ENCODE measurements at places on chromosomes 5 and 9. TPM values are rescaled to one million over a fixed set of nuclear protein-coding genes. Genes with fewer than 3 reads are reported as not detected.

The AHRR gene
- total RNA-seq, result 6.7 TPM

The OMD gene
- total RNA-seq, result 20.5 TPM

The FOXD1 gene
- total RNA-seq, result 0.58 TPM

The LCN15 gene
- not detected for total RNA-seq

The GABRA1 gene
- total RNA-seq, result 0.21 TPM

The PLEKHG4B gene
- total RNA-seq, result 3.7 TPM

The SOX30 gene
- total RNA-seq, result not detected

The TLR4 gene
- total RNA-seq, result 24.1 TPM

The PDZD2 gene
- 8.1 TPM for total RNA-seq

The TUSC1 gene
- total RNA-seq, result 9.0 TPM

- DNase-seq, result no peak
These were observed 8.4 kb downstream of the PTGES2 start for GRCh38 chr9:128118971-128119665.

DNA sequence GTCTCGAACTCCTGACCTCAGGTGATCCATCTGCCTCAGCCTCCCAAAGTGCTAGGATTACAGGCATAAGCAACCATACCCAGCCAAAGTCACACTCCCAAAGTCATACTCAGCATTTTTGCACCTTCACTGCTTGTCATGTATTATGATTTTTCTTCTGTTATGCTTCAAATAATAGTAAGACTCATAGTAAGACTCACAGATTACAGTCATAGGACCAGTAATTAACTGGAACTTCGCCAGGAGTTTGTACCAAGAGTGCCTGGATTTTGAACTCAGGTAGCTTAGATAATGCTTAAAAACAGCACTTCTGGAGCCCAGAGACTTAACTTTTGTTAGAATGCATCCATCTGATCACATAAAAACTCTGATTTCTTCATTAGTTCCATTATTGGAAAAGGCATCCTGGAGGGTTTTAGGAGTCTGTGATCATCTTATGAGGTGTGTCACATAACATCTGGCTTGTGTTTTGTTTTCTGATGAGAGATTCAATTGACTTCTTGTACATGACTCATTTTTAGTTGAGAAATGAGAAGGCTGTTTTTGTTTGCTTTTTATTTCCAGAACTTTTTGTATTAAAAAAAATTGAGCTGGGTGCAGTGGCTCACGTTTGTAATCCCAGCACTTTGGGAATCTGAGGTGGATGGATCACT is 131.5 kb downstream of the ADAMTS19 start:
- no peak for DNase-seq

DNA sequence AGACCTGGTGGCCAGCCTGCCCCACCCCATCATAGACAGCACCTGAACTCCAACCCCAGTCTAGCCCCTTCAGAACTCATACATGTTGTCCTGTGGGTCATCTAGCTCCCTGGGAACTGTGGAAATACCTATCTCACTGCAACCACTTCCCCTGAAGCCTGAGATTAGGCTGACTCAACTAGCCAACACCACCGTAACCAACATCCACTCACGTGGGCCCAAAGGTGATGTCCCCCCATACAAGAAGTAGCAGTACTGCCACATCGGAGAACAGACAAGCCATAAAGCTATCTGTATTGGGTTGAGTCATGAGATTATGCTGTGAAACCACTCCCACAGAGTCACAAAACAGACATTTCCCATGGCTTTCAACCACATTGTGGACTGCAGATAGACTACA is 46.6 kb downstream of the OSMR start:
- no peak for DNase-seq

DNA sequence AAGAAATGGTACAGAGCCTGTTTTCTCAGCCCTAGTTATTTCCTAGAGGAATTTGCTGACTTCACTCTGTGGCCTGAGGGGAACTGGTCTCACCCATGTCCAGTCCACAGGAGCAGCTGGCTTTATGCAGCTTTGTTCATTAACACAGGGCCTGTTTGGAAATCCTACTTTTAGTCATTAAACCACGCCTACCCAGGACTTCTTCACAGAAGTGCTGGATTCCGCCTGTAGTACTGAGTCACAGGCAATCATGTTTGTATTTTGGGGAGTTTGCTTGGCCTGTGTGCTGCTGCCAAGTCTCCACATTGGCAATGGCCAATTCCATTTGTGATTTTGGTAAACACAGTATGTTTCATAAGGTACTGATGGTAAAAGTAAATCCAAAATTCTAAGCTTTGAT is 52.8 kb downstream of the CTNND2 start:
- DNase-seq, result no peak

GRCh38 chr9:134050726-134051125 is 17.1 kb downstream of the BRD3 start:
- no peak for DNase-seq

- peak; percentile 51 for DNase-seq
These were observed 65.4 kb upstream of the ARAP3 start for GRCh38 chr5:141747152-141748141.

DNA sequence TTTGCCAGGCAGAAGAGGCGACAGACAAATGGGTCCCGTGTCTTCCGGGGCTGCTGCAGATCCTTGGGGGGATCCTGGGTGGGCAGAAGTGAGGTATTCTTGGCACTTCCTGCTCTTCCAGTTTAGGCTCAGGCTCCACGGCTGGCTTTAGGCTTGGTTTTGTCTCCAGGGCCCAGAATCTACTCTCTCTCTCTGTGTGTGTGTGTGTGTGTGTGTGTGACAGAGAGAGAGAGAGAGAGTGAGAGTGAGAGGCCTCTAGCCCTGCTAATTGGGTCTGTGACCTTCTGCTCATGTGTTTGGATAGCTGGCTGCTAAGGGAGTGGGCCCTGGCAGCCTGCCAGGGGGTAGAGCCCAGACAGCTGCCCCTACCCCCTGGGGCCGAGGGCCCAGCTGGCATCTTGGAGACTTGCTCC is 39.3 kb downstream of the CRB2 start:
- no peak for DNase-seq

- DNase-seq, result no peak
These were observed 18.0 kb downstream of the IL9 start for GRCh38 chr5:135877570-135878155.

- DNase-seq, result no peak
These were observed 116.6 kb upstream of the VCAN start for GRCh38 chr5:83354958-83355357.

DNA sequence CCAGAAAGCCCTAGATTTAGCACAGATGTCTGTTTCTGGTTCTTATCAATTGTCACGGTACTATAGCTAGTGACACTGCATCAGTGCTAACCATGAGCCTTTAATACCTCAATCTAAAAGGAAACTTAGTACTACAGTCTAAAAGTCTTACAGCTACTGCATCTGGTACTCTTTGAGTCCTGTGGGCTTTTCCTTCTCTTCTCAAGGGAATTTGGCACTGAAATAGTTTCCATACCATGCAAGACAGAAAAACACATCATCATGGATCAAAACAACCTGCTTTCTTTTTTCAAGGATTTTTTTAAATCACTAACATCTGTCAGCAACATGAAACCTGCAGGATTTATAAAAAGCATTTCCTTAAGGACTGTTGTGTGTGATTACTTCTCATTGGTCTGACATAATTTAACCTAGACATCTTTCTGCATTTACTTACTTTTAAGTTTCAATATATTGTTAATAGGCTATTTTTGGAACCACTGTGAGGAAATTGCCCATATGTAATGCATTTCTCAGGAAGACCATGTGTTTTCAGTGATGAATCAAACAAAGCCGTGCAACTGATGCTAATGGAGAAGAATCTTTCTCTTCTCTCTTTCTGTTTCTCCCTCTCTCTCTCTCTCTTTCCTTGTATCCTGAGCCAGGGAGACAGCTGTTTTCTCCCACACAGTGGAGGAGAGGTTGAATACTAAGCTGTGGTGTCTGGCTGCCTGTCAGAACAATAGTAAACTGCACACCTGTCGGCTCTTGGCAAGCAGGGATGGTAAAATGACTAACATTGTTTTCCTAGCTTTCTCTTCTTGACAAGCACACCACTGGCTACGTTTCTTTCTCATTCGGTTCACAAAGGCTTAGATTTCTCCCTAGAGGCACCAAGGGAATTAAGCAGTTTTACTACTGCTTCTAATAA is 273.4 kb downstream of the CSNK1G3 start:
- peak; percentile 71 for DNase-seq

GRCh38 chr9:656926-657568 is 184.4 kb upstream of the DMRT1 start:
- no peak for DNase-seq

- no peak for DNase-seq
These were observed 3.3 kb downstream of the ACSL6 start for GRCh38 chr5:132008163-132008473.

GRCh38 chr5:123448017-123448617 is 24.9 kb upstream of the CEP120 start:
- no peak for DNase-seq

DNA sequence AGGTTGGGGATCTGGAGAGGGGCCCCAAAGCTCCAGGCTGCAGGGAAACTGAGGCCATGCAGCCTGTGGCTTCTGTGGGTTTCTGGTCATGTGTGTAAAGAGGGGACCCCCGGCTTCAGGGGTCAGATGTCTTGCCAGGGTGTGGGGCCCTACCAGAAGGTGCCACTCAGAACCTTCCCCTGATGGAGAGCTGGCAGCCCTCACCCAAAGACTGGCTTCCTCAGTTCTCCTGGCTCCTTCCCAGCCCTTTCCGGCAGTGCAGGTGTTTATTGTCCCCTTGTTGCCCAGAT is 11.6 kb upstream of the LAMC3 start:
- DNase-seq, result no peak

GRCh38 chr9:134475011-134475790 is 148.9 kb downstream of the RXRA start:
- DNase-seq, result peak; percentile 75

GRCh38 chr9:130201974-130202373 is 29.8 kb downstream of the NCS1 start:
- no peak for DNase-seq

GRCh38 chr5:140273401-140273877 is 29.5 kb downstream of the PFDN1 start:
- DNase-seq, result no peak

DNA sequence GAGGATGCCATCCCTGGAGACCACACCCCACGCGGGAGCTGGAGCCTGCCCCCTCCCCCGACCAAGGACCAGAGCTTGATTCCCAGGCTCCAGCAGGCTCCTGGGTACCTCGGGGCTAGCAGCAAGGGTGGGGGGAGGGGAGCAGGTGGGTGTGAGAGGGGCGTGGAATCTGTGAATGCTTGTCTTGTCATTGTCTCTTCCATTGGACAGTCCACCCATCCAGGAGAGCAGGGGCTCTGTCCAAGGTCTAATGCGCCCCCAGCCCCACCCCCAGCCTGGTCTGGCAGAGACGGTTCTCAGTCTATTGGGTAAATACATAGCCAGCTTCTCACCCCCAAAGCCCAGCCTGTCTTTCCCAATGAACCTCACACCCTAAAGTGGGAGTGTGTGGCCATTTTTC is 22.8 kb downstream of the URM1 start:
- no peak for DNase-seq

DNA sequence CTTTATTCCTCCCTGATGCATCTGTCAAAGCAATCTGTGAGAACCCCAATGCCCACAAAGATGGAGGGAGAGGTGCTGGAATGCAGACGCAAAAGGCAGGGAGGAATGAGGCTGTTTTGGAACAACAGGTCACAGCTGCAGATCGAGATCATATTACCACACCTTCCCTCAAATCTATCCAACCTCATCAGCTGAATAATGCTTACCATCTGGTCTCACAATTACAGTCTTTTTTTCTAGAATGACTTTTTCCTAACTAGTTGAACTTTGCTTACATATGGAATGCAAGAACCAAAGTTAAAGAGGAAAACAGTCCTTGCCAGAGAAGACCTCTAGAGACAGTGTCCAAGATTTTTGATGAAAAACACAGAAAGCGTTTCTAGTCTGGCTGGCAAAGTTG is 158.1 kb downstream of the LPAR1 start:
- DNase-seq, result no peak

DNA sequence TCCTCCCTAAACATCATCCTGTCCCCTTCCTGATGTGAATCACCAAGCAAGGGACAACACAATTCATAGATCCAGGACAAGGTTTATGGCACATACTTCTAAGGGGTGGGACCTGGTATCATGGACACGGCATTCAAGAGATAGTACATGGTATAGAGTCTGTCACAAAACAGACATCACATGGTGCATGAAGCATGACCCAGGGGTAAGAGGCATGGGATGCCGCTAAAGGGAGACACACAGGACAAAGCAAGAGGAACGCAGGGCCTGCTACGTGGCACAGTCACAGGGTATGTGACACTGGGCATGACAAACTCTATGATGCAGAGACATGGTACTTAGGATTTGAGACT is 20.7 kb downstream of the GSN start:
- DNase-seq, result no peak

- DNase-seq, result no peak
These were observed 341.9 kb downstream of the TMEM167A start for GRCh38 chr5:82735160-82735789.

DNA sequence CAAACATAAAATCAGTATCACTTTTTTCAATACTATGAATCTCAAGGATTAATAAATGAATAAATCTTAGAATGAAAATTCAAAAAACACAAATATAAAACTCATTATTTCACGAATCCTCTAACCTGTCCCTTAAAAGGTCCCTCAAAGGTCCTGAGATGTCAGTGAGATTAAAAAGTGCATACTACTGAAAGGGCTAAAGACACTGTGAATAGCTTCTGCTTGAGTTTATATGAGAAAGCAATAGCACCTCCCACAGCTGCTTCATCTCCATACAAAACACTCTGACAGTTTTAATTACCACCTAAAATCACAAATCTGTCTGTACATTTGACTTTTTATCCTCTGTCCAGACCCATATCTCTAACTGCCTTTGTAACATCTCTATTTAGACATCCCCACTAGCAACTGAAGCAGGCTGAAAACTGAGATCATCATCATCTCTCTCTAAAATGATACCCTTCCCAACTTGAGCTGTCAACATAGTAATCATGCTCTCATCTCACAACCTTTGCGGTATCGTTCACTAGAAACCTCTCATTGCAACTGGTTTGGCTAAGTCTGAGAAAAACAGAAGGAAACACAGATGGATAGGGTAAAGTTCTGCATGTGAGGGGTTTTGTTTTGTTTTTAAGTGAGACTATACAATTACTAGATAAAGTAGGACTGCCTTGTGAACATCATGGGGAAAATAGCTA is 56.3 kb downstream of the TBCA start:
- DNase-seq, result no peak
